ENCODE measurements at places on chromosomes 2 and 18. TPM values are rescaled to one million over a fixed set of nuclear protein-coding genes. Genes with fewer than 3 reads are reported as not detected.
A peak's percentile ranks its signal among the peaks of the same experiment; 100 is the strongest.

- no peak for DNase-seq
- H3K27ac ChIP-seq = no peak overlapping the region
- peaks cover 13% of the 10 kb centered on the region for H3K27me3 ChIP-seq
Measured at GRCh38 chr18:59022167-59022945, 117.3 kb upstream of the SEC11C start.

The BOK gene
- total RNA-seq = not detected

- H3K27me3 ChIP-seq = peaks cover 38% of the 10 kb centered on the region
- DNase-seq = no peak
- H3K4me1 ChIP-seq = no peaks in the 10 kb centered on the region
- no peaks in the 10 kb centered on the region for H3K36me3 ChIP-seq
Measured at GRCh38 chr18:61333271-61333745, at the start of gene CDH20. TSS of gene CDH20 (plus strand) at chr18:61333430.

The HRH4 gene
- total RNA-seq = 0.23 TPM

DNA sequence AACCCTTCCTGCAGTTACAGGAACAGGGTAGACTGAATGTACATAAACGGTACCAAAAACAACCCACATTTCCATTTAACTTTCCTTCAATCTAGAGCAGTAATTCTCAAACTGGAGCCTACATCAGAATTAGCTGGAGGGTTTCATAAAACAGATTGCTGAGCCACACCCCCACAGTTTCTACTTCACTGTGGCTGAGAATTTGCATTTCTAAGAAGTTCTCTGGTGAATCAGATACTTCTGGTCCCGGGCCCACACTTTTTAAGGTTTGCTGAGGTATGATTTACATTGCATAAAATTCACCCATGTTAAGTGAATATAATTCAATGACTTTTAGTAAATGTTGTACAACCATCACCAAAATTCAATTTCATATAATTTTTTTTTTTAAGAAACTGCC, 113.7 kb downstream of the SRBD1 start:
- H3K27ac ChIP-seq = no peak overlapping the region
- no peak overlapping the region for H3K4me3 ChIP-seq
- H3K27me3 ChIP-seq = no peaks in the 10 kb centered on the region
- H3K4me1 ChIP-seq = peaks cover 2% of the 10 kb centered on the region
- DNase-seq = no peak

GRCh38 chr2:200765139-200765951, 46.4 kb upstream of the BZW1 start:
- peak overlapping the region; percentile 7 for H3K27ac ChIP-seq
- no peak for DNase-seq
- no peaks in the 10 kb centered on the region for H3K36me3 ChIP-seq
- peaks cover 18% of the 10 kb centered on the region for H3K4me1 ChIP-seq
- H3K4me3 ChIP-seq = peak overlapping the region; percentile 9
- H3K27me3 ChIP-seq = peaks cover 3% of the 10 kb centered on the region

DNA sequence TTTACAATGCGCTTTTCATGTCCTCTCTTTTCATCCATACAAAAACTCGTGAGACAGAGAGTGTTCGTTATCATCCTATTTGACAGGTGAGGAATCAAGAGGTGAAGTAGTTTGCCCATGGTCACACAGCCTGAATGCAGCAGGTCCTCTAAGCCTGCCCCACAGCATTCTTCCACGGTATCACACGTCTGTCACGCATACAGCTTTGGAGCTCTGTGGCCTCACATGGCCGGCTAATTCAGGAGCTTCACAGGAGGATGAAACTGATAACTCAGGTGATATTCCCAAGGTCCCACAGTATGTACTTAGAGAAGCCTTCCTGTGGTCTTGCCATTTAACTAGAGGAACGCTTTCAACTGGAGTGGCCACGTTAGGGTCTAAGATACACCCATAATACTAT, 59.0 kb downstream of the MYO5B start:
- no peak overlapping the region for H3K27ac ChIP-seq
- H3K4me3 ChIP-seq = no peak overlapping the region
- no peaks in the 10 kb centered on the region for H3K36me3 ChIP-seq

The PRKRA gene
- total RNA-seq = 47.1 TPM

- H3K27ac ChIP-seq = no peak overlapping the region
- no peak for DNase-seq
- no peaks in the 10 kb centered on the region for H3K27me3 ChIP-seq
- H3K4me1 ChIP-seq = peaks cover 39% of the 10 kb centered on the region
- peaks cover 4% of the 10 kb centered on the region for H3K36me3 ChIP-seq
Measured at GRCh38 chr2:46548103-46548486, 68.7 kb downstream of the TMEM247 start.

The CDK15 gene
- not detected for total RNA-seq

The AQP12A gene
- total RNA-seq = not detected

- H3K4me1 ChIP-seq = peaks cover 2% of the 10 kb centered on the region
- no peaks in the 10 kb centered on the region for H3K27me3 ChIP-seq
- no peak overlapping the region for H3K27ac ChIP-seq
Measured at GRCh38 chr2:165016772-165017411, 61.6 kb upstream of the SLC38A11 start.
